ENCODE measurements at places on chromosomes 11 and 22.

- no peak for DNase-seq
Measured at GRCh38 chr11:121892863-121893262, 223.2 kb downstream of the BLID start.

GRCh38 chr11:15483205-15483604, 368.5 kb downstream of the INSC start:
- DNase-seq = no peak

GRCh38 chr11:130246738-130247137, 68.0 kb downstream of the ZBTB44 start:
- no peak for DNase-seq

DNA sequence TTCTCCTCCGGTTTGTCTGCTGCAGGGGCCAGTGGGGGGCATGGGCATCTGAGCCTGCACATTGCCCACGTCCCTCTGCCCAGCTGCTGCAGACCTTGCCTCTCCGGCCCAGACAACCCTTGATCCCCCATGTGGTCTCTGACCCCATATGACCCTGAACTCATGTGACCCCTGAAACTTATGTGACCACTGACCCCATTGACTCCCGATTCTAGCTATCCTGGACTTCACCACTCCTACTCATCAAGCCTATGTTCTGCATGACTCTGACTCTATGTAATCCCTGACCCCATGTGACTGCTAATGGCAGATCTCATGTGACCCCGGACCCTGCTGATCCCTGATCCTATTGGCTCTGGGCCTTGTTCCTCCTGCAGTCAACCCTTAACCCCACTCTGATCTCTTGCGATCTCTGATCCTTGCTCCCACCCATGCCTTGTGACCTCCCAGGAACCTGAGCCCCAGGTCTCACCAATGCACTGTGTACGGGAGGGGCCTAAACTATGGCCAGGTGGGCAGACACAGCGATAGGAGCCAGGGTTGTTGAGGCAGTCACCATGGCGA, 5.7 kb downstream of the LTBP3 start:
- DNase-seq = no peak

- no peak for DNase-seq
Measured at GRCh38 chr22:46156031-46156430, 5.7 kb downstream of the PPARA start.

- DNase-seq = no peak
Measured at GRCh38 chr11:103644676-103645075, 391.8 kb upstream of the DDI1 start.

GRCh38 chr11:118911880-118912741, 13.6 kb downstream of the BCL9L start:
- peak; percentile 78 for DNase-seq

DNA sequence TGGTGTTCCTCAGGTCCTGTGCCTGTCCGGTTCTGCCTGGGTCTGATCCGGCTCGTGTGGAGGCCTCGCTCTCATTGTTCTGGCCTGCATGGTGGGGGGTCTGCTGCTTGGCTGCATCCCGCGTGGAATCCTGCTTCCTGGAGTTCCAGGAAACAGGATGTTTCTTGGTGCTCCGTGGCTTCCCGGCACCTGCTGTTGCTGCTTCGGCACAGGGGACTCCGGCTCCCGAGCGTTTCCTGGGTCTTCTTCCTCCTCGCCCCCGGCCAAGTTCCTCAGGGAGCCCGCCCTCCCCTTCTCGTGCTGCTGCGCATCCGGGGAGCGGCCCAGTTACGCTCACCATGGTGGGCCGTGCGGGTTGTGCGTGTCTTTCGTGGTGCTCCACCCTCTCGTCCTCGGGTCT, 29.9 kb downstream of the GLB1L2 start:
- no peak for DNase-seq

DNA sequence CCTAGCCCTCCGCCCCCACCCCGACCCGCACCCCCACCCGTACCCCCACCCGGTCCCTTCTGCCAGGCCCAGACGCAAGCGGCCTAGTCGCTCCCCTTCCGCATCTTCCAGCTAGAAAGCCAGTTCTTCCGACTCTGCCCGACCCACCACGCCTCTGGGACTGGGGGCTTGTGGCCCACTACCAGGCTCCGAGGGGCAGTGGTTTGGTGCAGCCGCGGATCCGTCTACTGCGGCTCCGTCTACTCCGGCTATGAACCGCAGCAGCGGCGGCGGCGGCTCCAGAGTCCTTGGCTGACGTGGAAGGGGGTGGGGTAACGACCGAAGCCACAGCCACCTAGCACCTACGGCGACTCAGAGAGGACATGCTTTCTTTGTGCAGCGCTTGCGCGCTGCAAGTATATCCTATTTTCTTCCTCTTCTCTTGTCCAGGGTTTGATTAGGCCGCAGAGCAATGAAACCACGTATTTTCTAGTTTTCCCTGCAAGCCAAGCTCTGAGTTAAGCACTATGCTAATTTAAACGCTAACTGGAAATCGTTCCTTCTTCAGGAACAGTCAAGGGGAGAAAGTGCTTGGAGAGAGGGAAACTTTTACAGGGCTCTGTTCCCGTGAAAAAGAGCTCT, at the start of gene COPB1:
Gene COPB1, minus strand, starts transcription at position 252 of the 621 bp plus-strand sequence. CDS start 883 bp downstream, outside the sequence.
- peak; percentile 94 for DNase-seq

DNA sequence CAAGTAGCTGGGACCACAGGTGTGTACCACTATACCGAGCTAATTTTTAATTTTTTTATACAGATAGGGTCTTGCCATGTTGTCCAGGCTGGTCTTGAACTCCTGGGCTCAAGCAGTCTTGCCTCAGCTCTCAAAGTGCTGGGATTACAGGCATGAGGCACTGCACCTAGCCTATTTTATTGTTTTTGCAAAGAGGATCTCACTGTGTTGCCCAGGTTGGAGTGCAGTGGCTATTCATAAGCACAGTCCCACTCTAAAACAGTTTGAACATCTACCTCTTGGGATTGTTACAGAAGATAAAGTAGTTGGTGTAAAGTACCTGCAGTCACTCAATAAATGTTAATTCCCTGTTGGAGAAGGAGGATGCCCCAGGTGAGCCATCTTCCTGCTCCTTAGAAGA, 29.1 kb downstream of the XRCC6 start:
- no peak for DNase-seq

- no peak for DNase-seq
Measured at GRCh38 chr11:23767576-23767975, 729.3 kb upstream of the LUZP2 start.

DNA sequence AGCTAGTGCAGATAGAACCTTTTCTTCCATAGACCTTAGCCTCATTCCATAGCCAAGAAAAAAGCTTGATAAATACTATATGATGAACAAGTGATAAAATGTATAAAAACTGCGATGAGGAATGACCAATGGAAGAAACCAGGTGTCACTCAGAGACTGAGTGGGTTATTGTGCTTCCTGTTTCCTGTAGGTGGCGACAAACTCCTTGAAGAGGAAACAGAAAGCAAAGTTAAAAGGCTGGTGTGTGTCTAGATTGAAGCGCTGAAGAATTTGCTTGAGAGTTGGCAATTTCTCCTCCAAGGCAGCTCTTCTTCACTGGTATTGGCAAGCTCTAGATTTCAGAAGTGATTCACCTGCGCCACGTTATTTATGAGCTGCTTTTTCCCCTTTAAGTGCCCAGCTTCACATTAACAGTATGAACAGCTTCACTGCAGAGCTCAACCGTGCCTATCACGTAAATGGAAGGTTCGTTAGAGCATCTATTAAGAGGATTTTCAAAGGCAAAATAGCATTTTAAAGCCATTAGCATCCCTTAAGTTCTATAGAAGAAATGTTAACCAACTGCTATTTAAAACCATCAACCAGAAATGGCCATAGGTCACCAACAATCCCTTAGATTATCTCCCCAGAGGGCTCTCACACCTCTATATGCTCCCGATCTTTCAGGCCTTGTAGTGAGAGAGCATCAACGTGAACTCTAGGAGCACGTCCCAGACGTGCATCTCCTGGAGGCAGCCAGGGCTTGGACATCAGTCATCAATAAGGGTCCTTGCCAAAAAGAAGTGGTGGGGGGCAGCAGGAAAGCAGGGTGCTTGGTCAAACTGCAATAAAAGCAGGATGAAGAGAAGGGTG, 179.4 kb downstream of the CADM1 start:
- peak; percentile 81 for DNase-seq

DNA sequence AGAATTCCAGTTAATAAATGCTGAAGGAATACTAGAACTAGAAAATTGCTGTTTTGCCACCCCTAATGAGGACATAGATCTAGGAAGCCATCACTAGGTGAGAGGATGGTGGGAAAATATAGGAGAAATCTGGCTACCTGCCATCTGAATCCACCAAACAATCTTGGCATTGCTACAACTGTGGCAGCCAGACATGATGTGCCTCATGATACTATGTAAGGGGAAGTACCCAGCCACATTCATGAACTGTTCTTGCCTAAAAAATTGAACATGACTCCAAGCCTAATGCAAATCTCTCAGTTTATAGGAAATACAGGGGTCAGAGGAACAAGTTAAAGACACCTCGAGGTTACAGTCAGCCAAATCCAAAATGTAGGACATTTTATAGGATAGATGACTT, 72.8 kb downstream of the SFI1 start:
- DNase-seq = no peak

- peak; percentile 90 for DNase-seq
Measured at GRCh38 chr11:27443746-27444507, 28.7 kb downstream of the LGR4 start.

- no peak for DNase-seq
Measured at GRCh38 chr11:8833568-8834315, 77.2 kb upstream of the AKIP1 start.

DNA sequence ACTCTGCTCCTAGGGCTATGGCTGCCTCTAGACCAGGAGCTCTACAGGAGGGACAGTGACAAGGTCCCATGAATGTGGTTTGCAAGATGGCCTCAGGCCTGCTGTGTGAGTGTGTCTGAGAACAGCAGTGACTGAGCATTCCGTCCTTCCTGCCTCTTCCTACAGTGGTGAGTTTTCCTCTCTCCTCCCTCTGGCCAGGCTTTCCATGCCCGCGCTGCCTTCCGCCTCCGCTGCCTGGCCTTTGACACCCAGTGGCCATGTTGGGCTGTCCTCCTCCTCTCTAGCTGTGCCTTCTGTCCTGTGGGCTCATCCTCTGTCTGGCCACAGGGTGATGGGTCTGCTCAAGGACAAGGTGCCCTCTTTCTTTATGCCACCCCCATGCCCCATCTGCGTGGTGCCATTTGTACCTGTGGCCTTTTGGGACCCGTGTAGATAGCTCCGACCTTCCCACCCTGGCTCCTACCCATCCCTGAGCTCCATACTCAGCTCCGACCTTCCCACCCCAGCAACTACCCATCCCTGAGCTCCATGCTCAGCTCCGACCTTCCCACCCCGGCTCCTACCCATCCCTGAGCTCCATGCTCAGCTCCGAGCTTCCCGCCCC, 970.4 kb downstream of the BRD1 start:
- DNase-seq = no peak

DNA sequence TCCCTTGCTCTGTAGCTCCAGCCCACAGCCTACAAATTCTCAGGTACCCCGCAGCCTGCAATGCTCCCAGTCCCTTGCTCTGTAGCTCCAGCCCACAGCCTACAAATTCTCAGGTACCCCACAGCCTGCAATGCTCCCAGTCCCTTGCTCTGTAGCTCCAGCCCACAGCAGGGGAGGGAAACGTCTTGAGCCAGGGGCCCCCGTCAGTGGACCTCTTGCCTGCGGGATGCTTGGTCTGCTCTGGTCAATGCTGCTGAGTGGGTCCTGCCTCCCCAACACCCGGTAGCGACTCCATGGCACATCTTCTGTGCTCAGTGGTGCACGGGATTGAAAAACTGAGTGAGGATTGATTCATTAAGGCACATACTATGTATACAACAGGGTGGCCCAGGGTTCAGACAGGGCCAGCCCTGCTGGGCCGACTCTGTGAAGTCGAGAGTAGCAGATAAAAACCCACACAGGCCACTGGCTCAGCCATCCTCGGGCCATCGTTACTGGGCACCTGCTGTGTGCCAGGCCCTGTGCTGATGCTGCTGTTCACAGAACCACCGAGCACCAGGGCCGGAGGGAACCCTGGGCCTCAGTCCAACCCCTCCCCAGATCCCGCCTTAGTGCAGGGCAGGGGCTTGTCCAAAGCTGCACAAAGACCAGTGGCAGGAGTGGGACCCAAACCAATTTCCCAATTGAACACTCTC, 69.7 kb downstream of the MYO7A start:
- DNase-seq = no peak

DNA sequence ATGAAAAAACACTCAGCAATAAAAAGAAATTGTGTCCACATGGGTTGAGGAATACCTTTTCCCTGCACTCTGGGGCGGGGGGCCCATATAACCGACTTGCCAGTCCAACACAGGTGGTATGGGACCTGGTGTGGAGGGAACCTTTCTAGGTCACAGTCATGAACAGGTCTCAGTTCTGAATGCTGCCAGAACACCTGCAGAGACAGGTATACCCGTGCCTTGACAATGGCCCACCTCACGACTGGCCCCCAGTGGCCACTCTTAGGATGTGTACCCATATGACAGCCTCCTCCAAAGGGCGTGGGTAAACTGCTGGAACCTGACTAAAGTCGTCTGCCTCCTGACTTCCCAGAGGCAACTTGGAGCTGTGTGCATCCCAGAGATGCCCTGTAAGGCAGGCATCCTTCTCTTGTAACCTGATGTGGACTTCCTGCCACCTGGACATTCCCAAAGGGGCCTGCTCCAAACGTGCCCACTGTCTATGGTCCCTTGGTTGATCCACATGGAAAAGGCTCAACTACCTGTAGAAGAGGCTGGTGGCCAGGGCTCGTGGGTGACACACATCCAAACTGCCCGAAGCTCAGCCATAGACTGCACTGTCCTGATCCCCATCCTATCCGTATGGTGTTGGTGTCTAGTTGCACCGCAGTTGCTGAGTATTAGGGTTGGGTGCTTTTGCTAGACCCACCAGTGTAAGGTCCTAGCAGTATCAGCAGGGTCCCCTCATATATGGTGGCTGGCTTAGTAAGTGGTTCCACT, 859.3 kb downstream of the BRD1 start:
- DNase-seq = peak; percentile 50

DNA sequence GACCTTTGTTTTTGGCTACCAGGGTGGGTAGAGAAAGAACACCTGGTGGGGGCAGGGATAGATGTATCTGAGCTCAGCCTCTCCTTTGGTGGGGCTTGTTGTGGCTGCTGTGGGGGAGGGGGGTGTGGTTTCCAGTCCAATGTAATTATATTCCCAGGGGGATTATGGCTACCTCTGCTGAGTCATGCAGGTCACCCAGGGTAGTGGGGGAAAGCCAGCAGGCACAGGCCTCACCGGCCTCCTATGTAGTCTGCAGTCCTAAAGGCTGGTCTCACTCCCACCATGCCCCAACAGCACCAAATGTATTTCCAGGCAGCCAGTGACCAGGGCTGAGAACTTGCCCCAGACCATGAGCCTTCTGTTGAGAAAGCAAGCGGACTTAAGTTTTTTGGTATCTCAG, 119.6 kb downstream of the DYNC2H1 start:
- DNase-seq = peak; percentile 19

GRCh38 chr22:46150034-46150654, at the start of gene PPARA:
Gene PPARA (plus strand): TSS chr22:46150526. CDS start chr22:46198384, 47,858 bp downstream.
- DNase-seq = peak; percentile 82
